ENCODE measurements at places on chromosomes 1 and 21. TPM values are rescaled to one million over a fixed set of nuclear protein-coding genes. Genes with fewer than 3 reads are reported as not detected.

Gene TMPRSS2
- 36.0 TPM for polyA plus RNA-seq

Gene MYOM3
- polyA plus RNA-seq, result 22.1 TPM

Gene CHIT1
- 0.10 TPM for polyA plus RNA-seq

Gene C1orf74
- 4.3 TPM for polyA plus RNA-seq

Gene DNAI4
- polyA plus RNA-seq, result 18.4 TPM

Gene UBL4B
- polyA plus RNA-seq, result not detected

Gene PRDX1
- polyA plus RNA-seq, result 317 TPM

Gene CFH
- polyA plus RNA-seq, result 34.4 TPM

Gene NVL
- 45.2 TPM for polyA plus RNA-seq
